ENCODE measurements at places on chromosomes 1 and 21. TPM values are rescaled to one million over a fixed set of nuclear protein-coding genes. Genes with fewer than 3 reads are reported as not detected.

GRCh38 chr21:41149199-41149598, 18.8 kb upstream of the BACE2 start:
- no peak for DNase-seq

S100A7 gene
- not detected for total RNA-seq

ASPM gene
- total RNA-seq = 10.7 TPM

GRCh38 chr1:25503551-25504426, 39.6 kb upstream of the LDLRAP1 start:
- peak; percentile 78 for DNase-seq

RGS5 gene
- total RNA-seq = 34.2 TPM

AK2 gene
- 366 TPM for total RNA-seq

- DNase-seq = no peak
These were observed 1271.0 kb downstream of the BRINP3 start for GRCh38 chr1:189206617-189207016.

ETV3L gene
- not detected for total RNA-seq

DNA sequence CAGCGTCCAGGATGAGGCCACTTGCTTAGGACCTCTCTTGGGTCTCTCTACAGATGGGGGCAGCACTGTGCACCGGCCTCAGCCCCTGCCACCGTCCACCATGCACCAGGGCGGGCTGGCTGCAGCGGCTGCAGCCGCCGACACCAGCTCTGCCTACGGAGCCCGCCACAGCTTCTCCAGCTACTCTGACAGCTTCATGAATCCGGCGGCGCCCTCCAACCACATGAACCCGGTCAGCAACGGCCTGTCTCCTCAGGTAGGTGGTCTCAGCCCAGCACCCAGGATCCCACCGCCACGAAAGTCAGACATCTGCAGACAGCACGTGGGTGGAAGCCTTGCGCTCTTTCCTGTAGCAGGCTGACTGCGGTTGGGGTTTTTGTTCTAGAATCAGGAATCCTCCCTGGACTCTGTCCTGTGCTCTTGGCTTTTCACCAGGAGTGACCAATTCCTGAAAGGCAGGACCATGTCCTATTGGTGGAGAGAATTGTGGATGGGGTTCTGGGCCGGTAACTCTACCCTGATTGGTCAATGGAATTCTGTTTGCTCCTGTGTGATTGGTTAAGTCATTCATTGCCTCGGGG, 72.5 kb downstream of the PAX7 start:
- DNase-seq = no peak

- no peak for DNase-seq
These were observed 50.0 kb downstream of the SLC37A1 start for GRCh38 chr21:42563686-42564085.

CFAP57 gene
- not detected for total RNA-seq

GRCh38 chr1:208184966-208185654, 59.1 kb downstream of the PLXNA2 start:
- no peak for DNase-seq

GRCh38 chr1:168834225-168834872, 105.3 kb upstream of the DPT start:
- no peak for DNase-seq

DNA sequence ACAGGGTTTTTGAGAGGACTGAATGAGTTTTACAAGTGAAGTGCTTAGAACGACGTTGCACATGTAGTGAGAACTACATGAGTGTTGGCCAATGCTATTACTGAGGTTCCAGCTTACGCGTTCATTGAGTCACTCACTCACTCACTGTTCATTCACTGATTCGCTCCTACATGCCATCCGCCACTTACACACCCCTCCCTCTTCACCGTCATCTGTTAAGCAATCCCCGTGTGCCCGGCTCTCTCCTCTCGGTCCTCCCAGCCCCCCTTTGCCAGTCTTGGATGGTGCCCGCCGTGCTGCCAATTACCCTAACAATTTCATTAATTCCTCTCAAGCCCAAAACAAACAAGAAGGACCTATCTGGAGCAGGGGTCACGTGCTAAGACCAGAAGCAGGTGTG, 27.3 kb upstream of the EPHA2 start:
- DNase-seq = peak; percentile 71

DNA sequence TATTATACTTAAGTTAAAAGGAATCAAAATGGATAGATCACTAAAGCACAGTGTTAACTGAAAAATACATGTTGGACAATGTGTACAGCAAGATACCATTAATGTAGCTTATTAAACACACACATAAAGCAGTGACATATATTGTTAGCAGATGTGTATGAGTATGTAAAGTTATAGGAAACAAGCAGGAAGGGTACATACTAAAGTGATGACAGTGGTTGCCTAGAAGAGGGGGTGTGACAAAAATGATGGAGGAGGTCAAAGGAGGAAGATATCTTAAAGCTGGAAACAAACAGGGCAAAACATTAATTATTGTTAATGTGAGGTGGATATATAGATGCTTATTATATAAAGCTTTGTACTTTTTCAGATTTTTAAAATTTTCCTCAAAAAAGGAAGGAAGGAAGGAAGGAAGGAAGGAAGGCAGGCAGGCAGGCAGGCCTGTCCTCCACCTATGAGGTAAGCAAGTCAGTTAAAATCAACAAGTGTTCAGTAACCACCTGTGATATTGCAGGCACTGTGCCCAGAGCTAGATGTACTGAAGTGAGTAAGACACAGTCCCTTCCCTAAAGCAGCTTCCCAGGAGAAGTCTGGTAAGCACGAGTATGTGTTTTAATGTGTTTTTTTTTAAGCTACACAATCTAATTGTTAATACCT, 252.9 kb upstream of the NR5A2 start:
- DNase-seq = no peak

ADIPOR1 gene
- total RNA-seq = 65.3 TPM

PIGR gene
- total RNA-seq = 2,072 TPM

DNA sequence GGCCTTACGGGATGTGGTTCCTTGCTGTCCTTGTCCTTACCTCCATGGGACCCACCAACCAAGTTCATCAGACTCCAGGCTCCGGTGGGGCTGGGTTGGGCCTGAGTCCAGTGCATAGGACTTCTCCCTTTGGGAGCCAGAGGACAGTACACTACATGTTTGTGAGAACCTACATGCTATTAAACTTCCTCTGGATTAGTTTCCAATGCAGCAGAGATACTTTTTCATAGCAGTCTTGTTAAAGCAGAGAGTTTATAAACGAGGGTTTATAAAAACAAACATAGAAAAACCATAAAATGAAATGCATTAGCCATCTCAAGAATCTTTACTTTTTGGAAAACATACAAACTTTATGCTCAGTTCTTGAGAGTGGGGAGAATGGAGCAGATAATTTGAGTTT, 33.4 kb downstream of the INKA2 start:
- DNase-seq = no peak

DNA sequence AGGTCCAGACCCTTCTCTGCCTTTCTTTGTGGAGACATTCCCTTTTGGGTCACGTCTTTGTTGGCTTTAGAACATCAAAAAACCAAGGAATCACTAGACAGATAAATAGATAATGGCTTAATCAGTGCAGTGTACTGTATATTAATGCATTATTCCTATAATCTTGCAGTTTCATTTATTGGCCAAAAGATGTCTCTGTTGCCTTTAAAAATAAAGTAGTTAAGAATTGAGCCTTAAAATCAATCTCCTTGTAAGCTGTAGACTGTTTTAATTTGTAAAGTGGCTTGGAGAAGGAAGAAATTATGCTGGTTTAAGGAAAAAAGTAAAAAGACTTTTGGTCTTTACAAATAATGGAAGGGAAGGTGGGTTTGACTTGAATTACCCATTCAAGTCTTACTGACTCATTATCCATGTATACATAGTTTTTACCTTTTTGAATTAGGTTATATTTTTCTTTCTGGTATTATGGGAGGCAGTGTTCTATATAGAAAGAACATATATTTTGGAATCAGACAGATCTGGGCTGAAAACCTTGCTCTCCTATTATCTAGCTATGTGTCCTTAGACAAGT, 84.6 kb downstream of the VPS13D start:
- DNase-seq = no peak

C1orf53 gene
- total RNA-seq = not detected

DNA sequence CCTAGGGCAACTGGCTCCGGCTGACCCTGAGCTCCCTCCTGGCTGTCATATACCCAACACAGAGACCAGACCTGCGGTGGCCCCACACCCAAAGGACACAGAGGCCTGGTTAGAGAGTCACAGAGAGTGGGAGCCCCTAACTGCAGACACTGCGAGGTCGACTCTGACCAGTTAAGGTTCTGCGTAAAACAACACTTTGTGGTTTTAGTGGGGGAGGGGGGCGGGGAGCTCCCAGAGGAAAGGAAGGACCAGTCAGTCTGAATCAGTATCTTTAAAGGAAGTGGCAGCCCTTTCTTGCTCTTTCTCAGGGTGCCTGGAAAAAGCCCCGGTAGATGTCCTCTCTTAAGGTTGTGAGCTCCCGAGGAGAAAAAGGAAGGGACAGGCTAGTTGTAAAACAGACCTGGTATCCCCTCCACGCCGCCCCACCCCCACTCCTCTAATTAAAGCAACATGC, 2.4 kb downstream of the SSBP3 start:
- no peak for DNase-seq

DNA sequence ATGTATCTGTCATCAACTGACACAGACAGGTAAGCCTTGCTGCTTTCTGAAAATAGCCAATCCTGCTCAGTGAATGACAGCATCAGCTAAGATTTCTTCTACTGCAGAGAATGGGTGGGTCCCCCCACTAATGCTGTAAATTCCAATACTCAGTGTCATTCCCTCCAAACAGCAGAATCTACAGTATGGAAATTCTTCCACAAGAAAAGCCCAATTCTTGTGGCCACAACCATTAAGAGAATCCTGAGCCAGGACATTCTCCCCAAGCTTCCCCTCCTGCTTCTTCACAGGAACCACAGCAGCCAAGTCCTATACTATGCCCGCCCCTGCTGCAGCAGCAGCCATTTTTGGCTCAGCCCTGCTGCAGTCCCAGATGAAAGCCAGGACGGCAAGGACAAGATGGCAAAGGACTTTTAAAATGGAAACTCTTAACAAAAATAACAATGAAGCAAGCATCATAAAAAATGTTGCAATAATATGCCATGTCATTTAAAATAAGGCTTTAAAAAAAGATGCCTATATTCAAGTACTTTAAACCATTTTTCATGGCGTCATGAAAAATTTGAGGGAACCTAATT, 26.8 kb downstream of the EIF4G3 start:
- no peak for DNase-seq

DNA sequence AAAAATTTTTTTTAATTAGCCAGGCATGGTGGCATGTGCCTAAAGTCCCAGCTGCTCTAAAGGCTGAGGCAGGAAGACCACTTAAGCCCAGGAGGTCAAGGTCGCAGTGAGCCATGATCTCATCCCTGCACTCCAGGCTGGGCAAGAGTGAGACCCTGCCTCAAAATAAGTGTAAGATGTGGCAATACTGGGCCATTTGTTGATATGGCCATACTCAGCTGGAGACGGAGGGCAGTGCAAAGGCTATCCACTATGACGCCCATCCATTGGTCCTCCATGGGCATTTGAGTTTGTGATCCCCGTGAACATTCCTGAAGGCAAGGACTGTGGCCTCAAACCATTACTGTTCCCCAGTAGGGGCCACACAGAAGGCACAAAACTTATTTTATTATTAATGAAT, 1.5 kb downstream of the CASP9 start:
- no peak for DNase-seq

DNA sequence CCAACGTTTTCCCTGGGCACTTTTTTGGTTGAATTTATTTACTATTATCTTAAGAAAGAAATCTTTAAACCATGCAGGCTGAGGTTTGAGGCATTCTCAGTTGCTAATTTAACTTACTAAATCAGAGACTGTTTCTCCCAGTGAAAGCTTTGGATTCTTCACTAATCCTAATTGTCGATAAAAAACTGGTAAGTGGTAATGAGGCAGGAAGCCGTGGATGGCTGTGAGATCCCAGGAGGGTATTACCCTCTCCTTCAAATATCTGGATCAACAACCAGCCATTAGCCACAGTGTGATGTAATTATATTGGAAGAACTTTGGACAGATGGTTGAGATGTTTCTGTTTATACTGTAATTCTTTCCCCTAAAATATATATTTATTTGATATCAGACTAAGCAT, 485.0 kb downstream of the DISC1 start:
- DNase-seq = no peak

FOXJ3 gene
- total RNA-seq = 42.9 TPM

TNFAIP8L2 gene
- not detected for total RNA-seq

GRCh38 chr1:29547300-29547699, 311.0 kb downstream of the PTPRU start:
- DNase-seq = no peak

SPAG17 gene
- total RNA-seq = not detected

GRCh38 chr21:35792569-35793305, 267.6 kb downstream of the SETD4 start:
- DNase-seq = no peak

DNA sequence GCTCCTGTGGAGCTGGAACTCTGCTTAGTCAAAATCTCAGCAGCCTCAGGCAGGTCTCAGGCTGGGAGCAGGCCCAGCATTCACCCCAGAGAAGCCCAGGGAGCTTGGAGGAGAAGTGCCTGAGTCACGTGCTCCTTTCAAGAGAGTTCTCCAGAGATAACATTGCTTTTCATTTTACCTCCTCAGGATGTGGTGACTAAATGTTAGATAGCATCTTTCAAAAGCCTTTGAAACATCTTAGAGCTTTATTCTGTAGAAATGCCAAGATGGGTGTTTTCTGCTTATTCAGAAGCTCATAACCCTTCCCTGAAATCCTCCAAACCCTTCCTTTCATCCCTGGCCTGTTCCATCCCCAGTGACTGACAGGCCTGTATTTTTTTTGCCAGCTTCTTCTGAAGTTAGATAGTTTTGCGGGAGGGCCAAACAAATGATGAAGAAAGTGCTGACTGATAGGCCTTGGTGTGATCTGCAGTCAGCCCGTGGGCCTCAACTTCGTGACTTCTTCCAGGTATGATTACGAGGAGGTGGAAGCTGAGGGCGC, 58.0 kb downstream of the PGM1 start:
- DNase-seq = no peak

UBASH3A gene
- total RNA-seq = 4.3 TPM

DNA sequence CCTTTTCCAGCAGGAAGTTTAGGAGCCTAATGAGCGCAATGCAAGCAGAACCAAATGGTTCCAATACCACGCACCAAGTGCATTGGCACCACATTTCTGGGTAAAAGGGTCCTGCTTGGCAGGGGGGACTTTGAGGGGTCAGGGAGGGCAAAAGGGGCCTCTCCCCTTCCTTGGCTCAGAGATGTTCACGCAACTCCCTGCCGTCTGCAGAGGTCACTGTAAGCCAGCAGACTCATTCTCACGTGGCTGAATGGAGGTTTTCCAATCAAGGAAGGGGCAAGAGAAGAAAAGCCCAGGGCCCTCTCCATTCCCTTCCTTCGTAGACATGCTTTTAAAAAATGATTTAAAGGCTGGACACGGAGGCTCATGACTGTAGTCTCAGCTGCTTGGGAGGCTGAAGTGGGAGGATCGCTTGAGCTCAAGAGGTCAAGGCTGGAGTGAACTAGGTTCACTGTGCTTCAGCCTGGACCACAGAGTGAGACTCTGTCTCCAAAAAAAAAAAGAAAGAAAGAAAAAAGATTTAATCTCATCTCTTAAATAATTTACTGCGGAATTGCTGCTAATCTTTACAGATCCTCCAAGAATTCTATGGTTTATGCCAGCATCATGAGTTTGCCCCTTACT, 80.3 kb downstream of the RUNX3 start:
- peak; percentile 68 for DNase-seq

COL24A1 gene
- total RNA-seq = 0.28 TPM

GRCh38 chr1:109294481-109294880, 11.5 kb upstream of the PSRC1 start:
- no peak for DNase-seq

OR2L13 gene
- total RNA-seq = not detected
